ENCODE measurements at places on chromosomes 5 and 9. TPM values are rescaled to one million over a fixed set of nuclear protein-coding genes. Genes with fewer than 3 reads are reported as not detected.
A peak's percentile ranks its signal among the peaks of the same experiment; 100 is the strongest.

The TLX3 gene
- total RNA-seq, result not detected

The IL9 gene
- total RNA-seq, result 123 TPM

DNA sequence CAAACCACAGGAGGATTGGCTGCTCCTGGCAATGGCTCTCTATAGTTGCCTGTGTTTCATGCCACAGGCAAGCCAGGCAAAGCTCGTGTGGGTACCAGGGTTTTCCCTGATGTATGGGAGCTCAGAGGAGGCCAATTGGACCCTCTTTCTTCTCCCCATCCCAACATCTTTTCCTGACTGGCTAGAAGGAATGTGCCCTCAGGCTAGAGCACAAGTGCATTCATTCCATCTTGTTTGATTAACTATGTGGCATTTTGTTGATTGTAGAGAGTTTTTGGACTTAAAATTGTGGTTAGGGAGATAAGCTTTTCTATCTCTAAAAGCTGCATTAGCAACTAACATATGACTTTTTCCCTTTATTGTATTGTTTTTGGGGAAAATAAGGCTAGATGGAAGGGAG lies 561.3 kb downstream of the PSAT1 start:
- DNase-seq, result no peak

DNA sequence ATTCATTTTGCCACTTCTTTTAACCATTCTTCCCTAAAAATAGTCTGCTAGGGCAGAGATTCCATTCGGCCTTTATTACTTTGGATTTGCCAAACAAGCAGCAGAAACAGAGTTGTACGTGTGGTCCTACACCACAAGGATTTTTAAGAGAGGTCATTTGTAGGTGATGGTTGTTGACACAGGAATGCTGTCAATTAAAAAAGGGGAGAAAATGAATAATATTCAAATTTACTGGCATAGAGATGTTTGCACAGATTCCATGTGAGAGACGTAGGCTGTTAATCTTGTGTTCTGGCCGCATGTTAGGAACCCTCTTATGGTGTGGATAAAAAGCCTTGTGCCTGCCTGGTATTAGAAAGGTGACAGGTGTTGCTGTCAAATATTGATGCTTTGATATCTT lies 34.9 kb downstream of the TRIO start:
- DNase-seq, result no peak

GRCh38 chr5:42638972-42639371 lies 117.6 kb upstream of the CCDC152 start:
- no peak for DNase-seq

DNA sequence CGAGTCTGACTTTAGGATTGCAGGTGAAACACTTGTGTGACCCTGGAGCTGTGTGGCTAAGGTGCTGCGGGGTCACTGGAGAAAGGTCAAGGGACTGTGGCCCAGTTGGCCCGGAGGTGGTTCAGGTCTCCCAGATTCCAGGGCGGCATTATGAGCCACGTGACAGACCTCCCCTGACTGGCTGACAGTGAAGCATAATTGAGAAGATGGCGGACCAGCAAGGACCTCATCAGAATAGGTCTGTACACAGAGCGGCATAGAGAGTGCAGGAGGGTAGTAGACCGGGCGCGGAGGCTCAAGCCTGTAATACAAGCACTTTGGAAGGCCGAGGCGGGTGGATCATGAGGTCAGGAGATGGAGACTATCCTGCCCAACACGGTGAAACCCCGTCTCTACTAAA lies 815 bp upstream of the ODF2 start:
- DNase-seq, result no peak

DNA sequence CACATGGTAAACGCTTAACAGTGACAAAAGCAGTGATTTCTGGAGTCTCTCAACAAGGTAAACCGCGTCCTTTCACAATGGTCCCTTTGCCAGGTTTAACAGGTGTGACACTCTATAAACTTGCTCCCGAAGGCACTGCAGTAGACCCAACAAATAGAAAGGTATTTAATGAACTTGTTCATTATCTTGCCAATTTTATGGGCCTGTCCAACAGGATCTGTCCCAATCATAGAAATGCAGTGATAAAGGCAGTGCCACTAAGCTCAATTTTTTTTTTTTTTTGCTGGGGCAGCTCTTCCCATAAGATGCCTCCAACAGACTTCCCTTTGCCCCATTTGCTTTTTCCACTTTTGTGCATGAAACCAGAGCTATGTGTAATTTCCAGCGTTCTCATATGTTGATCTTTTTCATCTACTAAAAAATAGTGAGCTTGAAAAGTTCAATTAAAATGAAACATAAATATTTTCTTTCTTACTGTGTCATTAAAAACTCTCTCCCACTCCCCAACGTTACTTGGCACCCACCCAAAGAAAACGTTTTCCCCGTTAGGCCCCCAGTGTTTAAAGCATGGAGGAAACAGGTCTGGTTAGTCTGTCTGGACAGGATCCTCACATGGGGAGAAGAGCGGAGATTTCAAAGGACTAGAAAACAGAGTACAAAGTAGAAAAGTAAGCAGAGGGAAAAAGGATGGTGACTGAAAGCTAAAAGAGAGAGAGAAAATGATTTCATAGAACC lies 80.9 kb upstream of the SPATA31D4 start:
- no peak for DNase-seq

DNA sequence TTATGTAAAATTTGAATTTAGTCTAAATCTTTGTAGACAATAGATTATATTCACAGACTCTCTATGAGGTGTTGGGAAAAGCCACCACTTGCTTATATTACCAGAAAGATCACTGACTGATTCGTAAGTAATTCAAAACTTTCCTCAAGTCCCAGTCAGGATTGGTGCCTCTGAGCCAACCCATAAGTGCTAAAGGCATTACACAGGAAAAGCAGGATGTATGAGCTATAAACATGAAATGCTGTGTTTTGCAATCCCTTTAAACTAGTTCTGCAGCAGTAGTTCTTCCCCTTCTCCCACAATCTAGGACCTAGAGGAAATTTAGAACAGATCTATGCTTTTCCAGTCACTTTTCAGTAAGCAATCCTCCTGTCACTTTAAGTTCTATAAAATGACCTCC lies 48.0 kb downstream of the SHLD3 start:
- no peak for DNase-seq

GRCh38 chr5:131322926-131323325 lies 59.1 kb downstream of the CDC42SE2 start:
- no peak for DNase-seq

The TGFBI gene
- total RNA-seq, result 0.58 TPM

The PDE8B gene
- total RNA-seq, result not detected

- DNase-seq, result no peak
These were observed 163.6 kb downstream of the ZDHHC21 start for GRCh38 chr9:14529629-14530028.

- DNase-seq, result no peak
These were observed 575.8 kb downstream of the TLE1 start for GRCh38 chr9:81113453-81114124.

DNA sequence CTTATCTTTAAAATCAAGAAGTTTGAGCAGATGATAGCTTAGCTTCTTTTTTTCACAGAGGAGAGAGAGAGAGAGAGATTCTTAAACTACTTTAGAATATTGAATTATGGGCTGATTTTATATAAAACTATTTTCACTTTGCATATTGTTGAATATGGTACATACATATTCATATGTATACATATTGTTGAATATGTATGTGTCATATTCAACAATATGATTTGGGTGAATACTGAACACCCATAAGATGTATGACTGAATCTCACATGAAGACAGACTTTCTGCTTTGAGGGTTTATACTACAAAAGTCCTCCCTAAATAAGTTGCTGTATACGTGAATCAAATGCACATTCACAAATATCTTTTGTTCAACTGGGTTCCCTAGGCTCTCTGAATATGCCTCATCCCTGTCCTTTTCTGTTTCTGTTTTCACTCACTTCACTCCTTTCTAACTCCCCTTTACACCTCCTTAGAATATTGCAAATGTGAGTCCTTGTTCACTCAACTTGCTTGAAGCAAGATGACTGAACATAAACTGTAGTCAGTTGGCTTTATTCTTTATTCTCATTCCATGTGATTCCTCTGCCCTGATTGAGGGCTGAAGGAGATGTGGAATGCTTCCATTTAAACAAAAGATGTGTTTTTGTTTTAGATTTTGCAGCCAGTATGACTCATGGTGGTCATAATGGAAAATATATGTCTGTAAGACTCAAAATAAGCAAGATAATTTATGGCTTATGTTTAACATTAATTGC lies 225.4 kb upstream of the DAB2 start:
- DNase-seq, result no peak

GRCh38 chr5:141881886-141882285 lies 3.7 kb upstream of the PCDH1 start:
- no peak for DNase-seq

DNA sequence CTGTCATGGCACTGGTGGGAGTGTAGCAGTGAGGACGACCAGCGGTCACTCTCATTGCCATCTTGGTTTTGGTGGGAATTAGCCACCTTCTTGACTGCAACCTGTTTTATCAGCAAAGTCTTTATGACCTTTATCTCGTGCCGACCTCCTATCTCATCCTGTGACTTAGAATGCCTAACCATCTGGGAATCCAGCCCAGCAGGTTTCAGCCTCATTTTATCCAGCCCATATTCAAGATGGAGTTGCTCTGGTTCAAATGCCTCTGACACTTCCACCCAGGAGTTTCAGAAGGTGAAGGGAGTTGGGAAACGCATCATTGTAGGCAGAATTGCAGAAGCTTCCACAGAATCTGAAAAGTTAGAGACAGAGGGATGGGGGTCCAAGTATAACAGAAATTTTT lies 35.4 kb downstream of the SHC3 start:
- no peak for DNase-seq

The CATSPER3 gene
- 0.53 TPM for total RNA-seq

The TGFBR1 gene
- total RNA-seq, result 25.4 TPM

- no peak for DNase-seq
These were observed 142.9 kb downstream of the NFIB start for GRCh38 chr9:14170973-14171596.

DNA sequence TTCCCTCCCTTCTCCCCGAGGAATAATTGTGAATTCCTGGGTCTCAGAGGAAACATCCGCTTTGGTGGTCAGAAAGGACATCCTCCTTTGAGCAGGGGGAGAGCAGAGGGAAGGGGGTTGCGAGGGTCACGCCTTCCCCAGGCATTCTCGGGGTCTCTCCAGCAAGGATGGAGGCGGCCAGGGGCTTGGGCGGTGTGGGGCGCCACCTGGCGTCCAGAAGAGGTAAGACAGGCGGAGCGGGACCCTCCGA lies 129.1 kb downstream of the KCNIP1 start:
- DNase-seq, result peak; percentile 70

DNA sequence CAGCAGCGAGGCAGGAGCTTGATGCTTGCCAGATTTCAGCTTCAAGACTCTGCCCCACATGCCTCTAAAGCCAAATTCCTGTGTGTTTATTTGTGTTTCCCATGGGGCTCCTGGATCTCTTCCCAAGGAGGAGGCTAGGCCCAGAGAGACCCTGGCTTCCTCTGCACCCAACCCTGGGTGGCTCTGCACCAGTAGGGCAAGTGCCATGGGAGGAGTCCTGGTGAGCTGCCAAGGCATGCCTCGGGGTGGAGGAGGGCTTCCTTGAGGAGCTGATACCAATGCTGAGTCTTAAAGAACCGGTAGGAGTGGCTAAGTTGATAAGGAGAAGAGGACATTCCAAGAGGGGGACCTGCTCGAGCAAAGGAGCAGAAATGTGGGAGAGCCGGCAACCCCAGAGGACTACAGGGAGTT lies 6.8 kb upstream of the TIFAB start:
- DNase-seq, result no peak

DNA sequence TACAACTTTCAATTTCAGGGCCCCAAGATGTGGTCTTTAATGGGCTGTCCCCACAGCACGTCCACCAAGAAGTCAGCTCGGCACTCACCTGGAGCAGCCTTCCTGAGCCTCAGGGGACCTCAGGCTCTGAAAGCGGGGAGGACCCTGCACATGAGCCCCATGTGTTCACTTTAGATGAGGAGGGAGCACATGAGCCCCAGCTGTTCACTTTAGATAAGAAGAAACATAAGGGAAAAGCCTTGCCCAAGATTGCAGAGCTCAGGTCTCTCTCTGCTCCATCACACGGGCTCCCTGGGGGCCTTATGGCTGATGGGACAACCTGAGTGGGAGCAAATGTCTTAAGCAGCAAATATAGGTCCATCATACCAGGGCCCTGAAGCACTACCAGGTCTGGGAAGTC lies 56.4 kb downstream of the NIPSNAP3B start:
- DNase-seq, result no peak

DNA sequence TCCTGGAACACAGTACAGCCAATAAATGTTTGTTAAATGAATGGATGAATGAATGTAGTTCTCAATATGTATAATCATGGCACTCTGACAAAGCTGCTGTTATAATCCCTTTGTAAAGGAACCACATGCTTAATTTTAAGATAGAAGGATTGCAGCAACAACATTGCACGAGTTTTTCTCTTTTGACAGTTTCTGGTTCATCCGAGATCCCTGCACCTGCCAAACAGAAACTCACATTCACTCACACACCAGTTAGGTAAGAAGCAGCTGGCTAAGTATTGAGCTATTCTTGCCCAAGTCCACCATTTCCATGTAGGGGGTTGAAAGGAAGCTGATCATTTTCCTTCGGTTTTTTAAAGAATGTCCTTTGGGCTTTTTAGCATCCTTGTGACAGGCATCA lies 133.7 kb upstream of the MAP1B start:
- DNase-seq, result no peak

GRCh38 chr9:69582018-69582417 lies 90.2 kb downstream of the APBA1 start:
- no peak for DNase-seq

- DNase-seq, result no peak
These were observed 70.4 kb downstream of the TRPM6 start for GRCh38 chr9:74817281-74817810.

The FGF18 gene
- 0.10 TPM for total RNA-seq

DNA sequence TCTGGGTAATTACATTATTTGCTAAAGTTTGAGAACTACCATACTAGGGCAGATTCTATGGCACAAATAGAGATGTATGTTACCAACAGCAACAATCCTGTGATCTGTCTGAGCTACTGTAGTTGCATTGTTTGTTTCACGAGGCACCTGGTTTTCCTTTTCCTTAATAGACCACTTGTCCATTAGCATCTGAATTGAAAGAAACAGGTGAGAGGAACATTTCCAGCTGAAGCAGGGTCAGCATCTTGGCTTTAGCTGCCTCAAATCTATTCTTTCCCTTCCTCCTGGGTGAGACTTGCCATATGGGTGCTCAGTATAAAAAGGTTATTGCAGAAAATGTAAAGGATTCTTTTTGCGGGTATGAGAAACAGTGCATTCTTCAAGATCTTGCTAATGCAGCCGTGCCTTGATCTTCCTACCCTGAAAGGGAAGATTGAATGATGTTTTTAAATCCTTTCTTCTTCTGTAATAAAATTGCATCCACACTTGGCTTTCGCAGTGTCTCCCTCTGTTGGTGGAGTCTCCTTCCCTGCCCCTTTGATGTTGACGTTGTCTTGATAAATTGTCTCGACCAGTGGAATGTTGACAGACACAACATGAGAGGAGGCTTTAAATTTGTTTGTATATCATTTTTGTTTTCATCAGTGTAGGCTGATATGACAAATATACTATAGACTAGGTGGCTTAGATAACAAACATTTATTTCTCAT lies 118.0 kb upstream of the BRINP1 start:
- no peak for DNase-seq

- no peak for DNase-seq
These were observed 25.8 kb upstream of the TRIM32 start for GRCh38 chr9:116661037-116661954.

All from activated CD4-positive, alpha-beta memory T cell treated with anti-CD3 and anti-CD28 coated beads for 36 hours (primary cell).